Activated T-cell treated with anti-CD3 and anti-CD28 coated beads for 24 hours (primary cell): ENCODE measurements at places on chromosomes 7 and 10.
A peak's percentile ranks its signal among the peaks of the same experiment; 100 is the strongest.

DNA sequence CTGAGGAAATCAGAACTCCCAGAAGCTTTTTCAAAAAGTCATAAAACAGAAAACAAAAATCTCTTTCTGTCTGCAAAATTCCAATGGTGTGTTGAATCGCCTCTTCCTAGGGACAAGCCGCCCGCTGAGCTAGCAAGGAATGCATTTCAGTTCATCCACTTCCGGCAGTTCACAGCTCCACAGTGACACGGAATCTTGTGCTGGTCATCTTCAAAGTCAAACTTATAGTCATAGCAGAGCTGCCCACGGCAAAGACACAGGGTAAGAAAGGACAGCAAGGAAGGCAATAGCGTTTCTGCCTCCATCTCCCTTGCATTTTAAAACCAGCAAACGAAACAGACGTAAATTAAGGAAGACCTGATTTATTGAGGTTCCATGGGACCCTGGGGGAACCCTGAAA is 111.2 kb downstream of the GALNT11 start:
- DNase-seq: no peak

GRCh38 chr7:92205987-92206386 is 27.0 kb upstream of the LRRD1 start:
- no peak for DNase-seq

- no peak for DNase-seq
Observed at GRCh38 chr10:133351408-133352318, 4.5 kb downstream of the PRAP1 start.

DNA sequence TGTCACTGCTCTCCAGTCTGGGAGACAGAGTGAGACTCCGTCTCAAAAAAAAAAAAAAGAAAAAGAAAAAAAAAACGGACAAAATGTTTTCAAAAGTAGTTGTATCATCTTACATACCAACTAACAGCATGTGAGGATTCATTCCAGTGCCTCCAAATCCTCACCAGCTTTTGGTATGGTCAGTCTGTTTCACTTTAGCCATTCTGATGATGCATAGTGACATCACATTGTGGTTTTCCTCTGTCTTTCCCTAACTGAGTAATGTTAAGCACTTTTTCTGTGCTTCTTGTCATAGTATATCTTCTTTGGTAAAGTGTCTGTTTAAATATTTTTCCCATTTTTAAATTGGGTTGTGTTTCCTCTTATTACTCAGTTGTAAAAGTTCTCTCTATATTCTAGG is 251.4 kb upstream of the CTBP2 start:
- DNase-seq: no peak

DNA sequence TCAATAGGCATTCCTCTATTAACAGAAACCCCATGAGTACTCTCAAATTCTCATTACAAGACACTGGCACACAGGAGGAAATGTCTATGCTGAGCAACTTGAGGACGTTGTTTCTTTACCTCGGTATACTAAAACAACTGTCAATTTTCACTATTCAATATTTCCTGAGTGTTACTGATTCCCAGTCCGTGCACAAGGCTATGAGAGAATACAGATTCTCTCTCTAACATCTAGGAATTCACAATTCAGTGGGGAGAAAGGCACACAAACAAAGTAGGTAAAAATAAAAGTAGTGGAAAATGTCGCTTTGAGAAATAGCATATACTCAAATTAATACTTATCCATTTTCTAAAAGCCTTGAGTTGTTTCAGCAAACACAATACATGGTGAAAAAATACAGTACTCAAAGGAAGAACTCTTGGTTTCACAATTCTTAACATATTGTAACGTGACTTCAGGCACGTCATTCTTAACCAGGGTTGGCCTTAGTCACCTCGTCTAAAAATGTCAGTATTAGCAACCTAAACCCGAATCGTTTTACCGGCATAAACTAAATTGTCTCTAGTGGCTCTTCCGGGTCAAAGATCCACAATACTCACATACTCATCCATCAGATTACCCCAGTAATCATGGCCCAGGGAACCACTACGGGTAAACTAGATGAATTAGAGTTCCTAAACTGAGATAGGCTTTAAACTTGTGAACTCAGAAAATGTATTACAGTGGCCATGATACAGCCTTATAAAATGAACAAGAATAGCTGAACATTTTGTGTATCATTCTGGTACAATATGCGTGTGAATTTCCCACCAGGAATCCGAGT is 1.5 kb downstream of the IPMK start:
- DNase-seq: peak; percentile 23

- no peak for DNase-seq
Observed at GRCh38 chr10:72075376-72076115, 12.8 kb downstream of the SPOCK2 start.

- no peak for DNase-seq
Observed at GRCh38 chr7:55254242-55254595, 110.9 kb upstream of the LANCL2 start.

DNA sequence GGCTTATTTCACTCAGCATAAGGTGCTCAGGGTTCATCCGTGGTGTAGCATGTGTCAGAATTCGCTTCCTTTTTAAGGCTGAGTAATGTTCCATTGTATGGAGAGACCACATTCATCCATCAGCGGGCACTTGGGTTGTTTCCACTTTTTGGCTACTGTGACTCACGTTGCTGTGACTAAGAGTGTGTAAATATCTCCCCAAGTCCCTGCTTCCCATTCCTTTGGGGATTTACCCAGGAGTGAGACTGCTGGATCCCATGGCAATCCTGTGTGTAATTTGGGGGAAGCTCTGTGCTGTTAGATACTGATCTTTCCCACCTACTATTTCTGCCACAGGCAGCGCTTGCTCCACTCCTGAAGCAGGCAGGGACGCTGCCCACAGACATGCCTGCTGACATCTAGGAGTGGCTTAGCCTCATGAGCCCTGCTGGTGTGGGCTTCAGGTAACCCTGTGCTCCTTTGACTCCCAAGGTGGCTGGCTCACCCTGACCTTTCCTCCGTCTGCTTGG is 346.0 kb downstream of the FRMD4A start:
- DNase-seq: no peak

DNA sequence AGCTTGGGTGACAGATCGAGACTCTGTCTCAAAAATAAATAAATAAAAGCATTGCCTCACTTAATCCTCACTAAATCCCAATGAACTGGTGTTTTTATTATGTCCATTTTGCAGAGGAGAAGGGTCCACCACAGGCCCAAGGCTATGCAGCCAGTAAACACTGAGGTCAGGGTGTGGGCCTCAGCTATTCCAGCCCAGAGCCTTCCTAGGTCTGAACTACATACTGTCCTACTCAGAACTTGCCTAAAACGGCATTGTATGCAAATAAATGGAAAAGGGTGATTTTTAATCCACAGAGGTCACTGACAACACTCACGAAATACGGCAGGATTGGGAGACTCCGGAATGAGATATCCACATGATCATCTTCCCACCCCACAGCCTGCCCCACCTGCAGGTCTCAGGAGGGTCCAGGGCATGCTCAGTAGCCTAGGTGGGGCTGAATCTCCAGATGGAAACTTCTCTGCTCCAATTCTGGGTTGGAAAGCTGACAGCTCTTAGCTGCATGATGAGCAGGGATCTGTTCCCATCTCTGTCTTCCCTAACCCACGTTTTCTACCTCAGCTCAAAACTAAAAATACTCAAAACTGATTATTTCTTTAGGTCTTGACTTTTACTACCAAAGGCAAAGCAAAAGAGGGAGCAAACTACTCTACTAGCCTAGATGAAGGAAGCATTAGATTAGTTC is 121.0 kb downstream of the SORBS1 start:
- no peak for DNase-seq

- no peak for DNase-seq
Observed at GRCh38 chr7:13457790-13458189, 531.7 kb downstream of the ETV1 start.

DNA sequence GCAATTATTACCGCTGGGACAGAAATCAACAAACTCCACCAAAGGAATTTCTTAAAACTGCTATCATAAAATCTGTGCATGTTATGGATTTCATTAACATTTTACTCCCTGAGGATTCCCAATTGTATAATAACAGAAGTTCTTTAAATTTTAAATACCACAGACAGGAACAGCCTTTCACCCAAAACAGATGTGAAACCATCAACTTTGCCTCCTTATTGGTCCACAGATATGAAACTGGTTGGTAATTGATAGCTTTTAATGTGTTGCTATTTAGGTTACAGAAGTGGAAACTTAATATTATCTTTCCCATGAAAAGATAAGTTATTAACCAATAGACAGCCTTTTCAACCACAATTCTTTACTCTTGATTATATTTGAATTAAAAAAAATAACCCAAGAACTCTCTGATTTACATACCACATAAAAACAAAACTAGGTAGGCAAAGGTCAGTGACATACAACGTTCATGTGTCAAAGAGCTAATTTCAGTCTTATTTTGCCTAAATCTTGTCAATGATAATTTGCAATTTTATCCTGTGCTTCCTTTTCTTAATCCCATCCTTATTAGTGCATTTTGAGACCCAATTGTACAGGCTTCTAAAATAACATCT is 90.0 kb downstream of the NRP1 start:
- DNase-seq: no peak

GRCh38 chr10:71222601-71223346 is 10.4 kb downstream of the UNC5B start:
- no peak for DNase-seq

DNA sequence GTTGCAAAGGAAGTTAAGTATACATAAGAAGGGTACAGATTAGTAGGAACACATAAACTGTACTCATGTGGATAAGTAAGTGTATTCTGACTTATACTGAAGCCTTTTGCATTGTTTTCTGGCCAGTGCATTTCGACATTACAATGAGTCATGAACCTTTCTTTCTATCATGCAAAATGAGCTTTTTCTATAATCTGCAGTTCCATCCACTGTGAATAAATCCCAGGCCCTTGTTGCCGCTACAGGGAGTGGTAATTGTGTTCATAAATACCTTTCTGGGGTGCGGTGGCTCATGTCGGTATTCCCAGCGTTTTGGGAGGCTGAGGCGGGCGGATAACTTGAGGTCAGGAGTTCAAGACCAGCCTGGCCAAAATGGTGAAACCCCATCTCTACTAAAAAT is 858.3 kb downstream of the GRM8 start:
- DNase-seq: no peak

DNA sequence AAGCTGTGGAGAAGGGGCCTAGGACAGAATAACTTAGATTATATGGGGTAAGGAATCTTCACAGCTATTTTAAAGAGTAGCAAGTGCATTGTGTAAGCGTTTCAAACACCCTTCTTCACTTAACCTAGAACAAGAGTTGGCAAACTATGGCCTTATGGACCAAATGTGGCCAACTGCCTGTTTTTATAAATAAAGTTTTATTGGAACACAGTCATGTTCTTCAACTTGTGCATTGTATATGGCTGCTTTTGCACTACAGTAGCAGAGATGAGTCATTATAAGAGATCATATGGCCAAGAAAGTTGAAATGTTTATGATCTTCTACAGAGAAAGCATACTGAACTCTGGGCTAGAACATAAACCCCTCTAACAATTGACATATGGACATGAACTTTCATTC is 187.8 kb downstream of the ETV1 start:
- DNase-seq: no peak

DNA sequence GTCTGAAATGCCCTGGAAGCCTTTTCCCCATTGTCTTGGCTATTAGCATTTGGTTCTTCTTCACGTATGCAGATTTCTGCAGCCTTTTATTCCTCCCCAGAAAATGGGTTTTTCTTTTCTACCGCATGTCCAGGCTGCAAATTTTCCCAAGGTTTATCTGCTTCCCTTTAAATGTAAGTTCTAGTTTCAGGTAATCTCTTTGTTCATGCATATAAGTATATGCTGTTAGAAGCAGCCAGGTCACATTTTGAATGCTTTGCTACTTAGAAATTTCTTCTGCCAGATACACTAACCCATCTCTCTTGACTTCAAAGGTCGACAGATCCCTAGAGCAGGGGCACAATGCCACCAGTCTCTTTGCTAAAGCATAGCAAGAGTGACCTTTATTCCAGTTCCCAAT is 12.3 kb downstream of the THAP5 start:
- no peak for DNase-seq

- DNase-seq: no peak
Observed at GRCh38 chr10:17265468-17265867, 37.4 kb downstream of the VIM start.

DNA sequence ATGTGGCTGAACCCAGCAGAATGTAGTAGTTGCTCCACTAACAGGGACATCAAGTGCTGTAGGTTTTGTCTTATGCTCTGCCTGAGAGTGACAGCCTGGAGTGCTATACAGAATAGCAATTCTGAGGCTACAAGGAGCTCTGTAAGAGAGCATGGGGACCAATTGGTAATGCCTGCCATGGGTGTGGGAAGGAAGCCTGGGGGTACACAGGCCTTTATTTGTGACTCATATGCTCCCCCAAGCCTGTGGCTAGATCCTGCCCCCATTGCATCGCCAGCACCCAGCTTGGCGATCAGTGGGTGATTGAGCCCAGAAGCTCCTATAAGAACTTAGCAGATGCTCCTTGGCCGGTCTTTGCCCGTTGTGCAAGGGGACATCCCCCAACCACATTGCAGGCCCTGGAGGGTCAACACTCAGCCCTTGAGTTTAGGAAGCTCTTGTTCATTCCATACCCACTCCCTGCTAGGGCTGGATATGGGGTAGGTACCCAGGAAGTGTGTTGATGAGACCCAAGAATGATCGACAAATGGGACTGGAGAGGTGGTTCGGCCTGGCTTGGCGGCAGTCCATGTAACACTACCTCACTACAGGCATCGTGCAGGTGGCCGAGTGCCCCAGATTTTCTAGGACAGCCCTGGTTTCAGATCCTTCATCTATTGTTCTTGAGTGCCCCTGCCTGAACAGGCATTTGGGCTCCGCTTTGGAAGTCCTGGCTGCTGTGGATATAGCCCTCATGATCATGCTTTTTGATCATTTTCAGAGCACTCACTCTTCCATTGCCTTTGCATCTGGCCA is 37.7 kb downstream of the ZMIZ1 start:
- DNase-seq: no peak

DNA sequence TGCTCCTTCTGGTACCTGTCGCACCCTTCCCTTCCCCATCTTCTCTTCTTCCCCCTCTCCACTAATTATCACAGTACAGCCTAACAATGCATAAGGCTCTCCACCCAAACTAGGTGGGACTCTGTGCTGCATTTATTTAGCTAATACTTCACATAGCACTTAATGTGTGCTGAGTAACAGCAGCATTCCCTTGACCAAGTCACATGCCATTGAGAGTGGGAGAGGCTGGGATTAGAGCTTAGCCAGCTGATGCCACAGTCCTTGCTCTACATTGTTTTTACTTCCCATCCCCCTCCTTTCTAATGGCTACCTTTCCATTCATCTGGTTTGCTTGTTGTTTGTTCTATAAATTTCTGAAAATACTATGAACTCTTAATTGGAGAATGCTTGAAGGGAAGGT is 426.9 kb downstream of the LRMDA start:
- no peak for DNase-seq

DNA sequence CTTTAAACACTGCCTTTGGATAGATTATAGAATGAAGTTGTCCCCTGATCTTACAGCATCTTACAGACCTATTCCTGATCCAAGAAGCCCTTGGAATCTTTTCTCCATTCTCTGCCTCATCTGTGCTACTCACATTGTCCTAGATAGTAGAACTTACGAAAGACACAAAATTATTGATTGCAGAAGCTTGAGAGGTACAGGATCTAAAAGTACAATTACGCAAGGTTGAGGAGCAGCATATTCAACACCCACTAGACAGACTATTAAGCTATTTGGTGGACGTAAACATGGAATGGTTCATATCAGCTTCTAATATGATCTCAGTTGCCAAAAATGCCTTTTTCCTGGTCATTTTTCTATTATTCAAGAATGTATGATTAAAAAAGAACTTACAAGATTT is 90.5 kb upstream of the SEM1 start:
- no peak for DNase-seq
